ENCODE measurements at places on chromosomes 2 and 18. TPM values are rescaled to one million over a fixed set of nuclear protein-coding genes. Genes with fewer than 3 reads are reported as not detected.

Gene CCDC85A
- 0.19 TPM for total RNA-seq

Gene TFCP2L1
- total RNA-seq = 0.10 TPM

Gene PAPOLG
- total RNA-seq = 9.1 TPM

Gene SOCS6
- total RNA-seq = 24.1 TPM

Gene UGT1A4
- not detected for total RNA-seq

Gene HEATR5B
- 9.0 TPM for total RNA-seq

Gene RAB6C
- total RNA-seq = not detected

Gene PSMA8
- not detected for total RNA-seq

Gene ADRA2B
- not detected for total RNA-seq

Gene ACVR1C
- total RNA-seq = 0.05 TPM

Gene IKZF2
- total RNA-seq = 2.9 TPM

GRCh38 chr18:76518123-76518859 is 23.2 kb upstream of the ZNF516 start:
- DNase-seq = no peak

GRCh38 chr2:143162997-143163396 is 33.8 kb downstream of the ARHGAP15 start:
- no peak for DNase-seq

DNA sequence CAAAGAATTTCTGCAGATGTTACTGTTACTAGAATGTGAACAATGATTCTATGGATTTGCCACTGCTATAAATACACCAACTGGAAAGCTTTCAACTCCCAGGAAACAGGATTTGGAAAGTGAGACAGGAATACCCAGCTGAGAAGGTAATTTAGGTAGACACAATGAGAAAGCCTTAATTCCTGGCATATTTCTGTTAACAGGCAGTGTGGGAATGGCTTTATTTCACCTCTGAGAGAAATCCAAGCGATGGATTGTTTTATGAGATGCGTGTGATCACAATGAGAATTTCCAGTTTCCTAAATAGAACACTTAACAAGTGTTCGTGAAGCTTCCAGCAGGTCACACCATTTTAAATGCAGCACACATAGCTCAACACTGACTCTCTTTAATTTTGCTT is 133.0 kb downstream of the SLC8A1 start:
- DNase-seq = no peak

DNA sequence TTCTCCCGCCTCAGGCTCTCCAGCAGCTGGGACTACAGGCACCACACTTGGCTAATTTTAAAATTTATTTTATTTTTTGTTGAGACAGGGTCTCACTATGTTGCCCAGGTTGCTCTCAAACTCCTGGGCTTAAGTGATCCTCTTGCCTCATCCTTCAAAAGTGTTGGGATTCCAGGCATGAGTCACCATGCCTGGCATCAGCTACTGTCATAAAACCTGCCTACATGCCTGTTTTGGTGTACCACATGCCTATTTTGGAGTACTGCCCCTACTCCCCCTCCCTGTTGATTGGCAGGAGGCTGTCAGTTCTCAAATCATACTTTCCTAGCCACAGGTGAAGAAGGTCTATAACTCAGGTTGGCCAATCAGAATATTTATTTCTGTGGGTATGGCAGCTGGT is 64.0 kb downstream of the CHST9 start:
- peak; percentile 52 for DNase-seq

GRCh38 chr2:232666051-232666805 is 30.9 kb upstream of the GIGYF2 start:
- DNase-seq = no peak

DNA sequence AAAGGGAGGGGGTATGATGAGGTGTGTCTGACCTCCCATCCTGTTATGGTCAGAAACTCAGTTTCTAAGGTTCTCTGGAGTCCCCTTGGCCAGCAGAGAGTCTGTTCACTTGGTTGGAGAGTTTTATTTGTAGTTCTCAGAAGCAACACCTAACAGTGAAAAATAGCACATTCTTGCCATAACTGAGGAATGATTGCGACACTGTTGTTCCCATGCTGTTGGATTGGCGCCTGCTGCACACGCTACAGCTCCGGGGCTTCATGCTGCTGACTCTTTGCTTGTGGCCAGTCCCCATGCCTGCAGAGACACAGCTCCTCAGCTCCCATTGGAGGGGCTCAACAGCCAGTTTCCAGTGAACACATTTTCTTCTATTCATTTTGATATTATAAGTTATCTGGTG is 42.1 kb downstream of the TPGS2 start:
- peak; percentile 45 for DNase-seq

GRCh38 chr18:22591222-22591621 is 173.5 kb upstream of the CTAGE1 start:
- DNase-seq = no peak

GRCh38 chr2:232927032-232927792 is 57.1 kb downstream of the SNORC start:
- DNase-seq = no peak

- no peak for DNase-seq
These were observed 153.1 kb downstream of the TTC27 start for GRCh38 chr2:32780961-32781360.

- no peak for DNase-seq
These were observed 2.3 kb downstream of the PIKFYVE start for GRCh38 chr2:208268156-208268952.

GRCh38 chr2:102424754-102425153 is 1.8 kb downstream of the IL18RAP start:
- DNase-seq = no peak

- no peak for DNase-seq
These were observed 869 bp upstream of the TCF23 start for GRCh38 chr2:27147935-27148334.

DNA sequence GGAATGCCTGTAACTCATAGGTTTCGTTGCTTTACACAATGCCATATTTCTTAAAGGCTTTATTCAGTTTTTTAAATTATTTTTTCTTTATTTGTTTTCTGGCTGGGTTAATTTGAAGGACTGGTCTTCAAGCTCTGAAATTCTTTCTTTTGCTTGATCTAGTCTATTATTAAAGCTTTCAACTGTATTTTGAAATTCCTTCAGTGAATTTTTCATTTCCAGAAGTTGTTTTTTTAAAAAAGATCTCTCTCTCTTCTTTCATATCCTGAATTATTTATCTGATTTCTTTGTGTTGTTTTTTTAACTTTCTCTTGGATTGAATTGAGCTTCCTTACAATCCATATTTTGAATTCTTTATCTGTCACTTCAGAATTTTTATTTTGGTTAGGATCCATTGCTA is 239.9 kb upstream of the CTAGE1 start:
- no peak for DNase-seq

Measured in HT1080 (cell line).